ENCODE measurements at places on chromosomes 7 and 10.

DNA sequence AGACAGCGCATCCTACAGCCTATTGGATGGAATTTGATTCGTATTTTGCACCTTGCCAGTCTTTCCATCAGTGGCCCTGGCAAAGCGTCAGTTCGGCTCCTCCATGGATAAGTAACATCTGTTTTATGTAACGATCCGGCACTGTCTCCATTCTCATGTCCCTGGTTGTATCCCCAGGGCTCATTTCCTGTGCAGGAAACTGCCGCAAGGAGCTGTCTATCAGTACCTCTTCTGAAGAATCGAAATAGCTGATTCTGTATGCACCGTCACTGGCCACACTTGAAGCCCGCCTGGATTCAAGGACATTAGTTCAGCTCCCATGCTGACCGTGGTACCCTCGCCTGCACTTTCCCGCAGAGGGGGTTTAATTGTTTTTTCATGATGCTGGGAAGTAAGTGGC, 53.1 kb upstream of the NPS start:
- no peak for DNase-seq

- DNase-seq: no peak
Observed at GRCh38 chr10:93412801-93413200, 69.3 kb downstream of the MYOF start.

GRCh38 chr10:123392182-123392963, 238.2 kb downstream of the BUB3 start:
- no peak for DNase-seq

DNA sequence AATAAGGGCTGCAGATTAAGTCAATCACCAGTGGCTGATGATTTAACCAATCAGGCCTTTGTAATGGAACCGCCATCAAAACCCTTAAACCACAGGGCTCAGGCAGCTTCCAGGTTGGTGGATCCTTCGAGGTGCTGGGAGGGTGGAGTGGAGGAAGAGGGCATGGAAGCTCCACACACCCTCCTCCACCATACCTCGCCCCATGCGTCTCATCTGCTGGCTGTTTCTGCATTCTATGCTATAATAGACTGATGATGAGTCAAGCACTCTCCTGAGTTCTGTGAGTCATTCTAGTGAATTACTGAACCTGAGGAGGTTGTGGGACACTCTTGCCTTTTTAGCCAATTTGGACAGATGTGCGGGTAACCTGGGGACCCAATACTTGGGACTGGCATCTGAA, 43.9 kb downstream of the CHST15 start:
- DNase-seq: no peak

DNA sequence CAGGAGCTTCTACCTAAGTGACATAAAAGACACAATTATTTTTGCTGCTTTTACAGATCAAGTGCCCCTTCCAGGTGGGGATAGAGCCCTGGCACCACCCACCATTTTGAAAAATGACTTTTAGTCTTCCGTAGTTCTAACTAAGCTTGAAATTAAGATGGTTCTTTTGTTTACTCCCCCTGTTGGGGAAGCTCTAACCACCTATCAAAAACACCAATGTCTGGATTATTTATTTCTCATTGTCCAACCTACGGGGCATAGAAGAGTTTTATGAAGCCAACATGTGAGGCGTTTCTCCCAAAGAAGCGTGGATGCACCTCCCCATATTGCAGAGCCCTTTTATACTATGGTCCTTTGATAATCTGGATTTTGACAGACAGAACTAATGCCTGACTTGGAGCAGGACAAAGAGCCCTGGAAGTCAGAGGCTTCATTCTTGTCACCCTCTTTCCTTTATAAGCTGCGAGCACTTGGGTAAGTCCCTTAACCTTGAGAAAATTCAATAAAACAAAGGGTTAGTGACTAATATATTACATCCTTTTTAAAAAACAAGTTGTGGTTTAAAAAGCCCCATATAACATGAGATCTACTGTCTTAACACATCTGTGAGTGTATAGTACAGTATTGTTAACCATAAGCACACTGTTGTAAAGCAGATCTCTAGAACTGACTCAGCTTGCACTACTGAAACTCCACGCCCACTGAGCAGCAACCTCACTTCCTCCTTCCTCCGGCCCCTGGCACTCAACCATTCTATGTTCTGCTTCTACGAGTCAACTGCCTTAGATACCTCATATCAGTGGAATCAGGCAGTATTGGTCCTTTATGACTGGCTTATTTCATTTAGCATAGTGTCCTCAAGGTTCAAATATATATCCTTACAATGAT, 67.5 kb downstream of the ATXN7L1 start:
- DNase-seq: peak; percentile 87

GRCh38 chr7:100157334-100158228, 942 bp downstream of the TRAPPC14 start:
- no peak for DNase-seq

GRCh38 chr10:119620241-119621077, 23.7 kb upstream of the TIAL1 start:
- no peak for DNase-seq

DNA sequence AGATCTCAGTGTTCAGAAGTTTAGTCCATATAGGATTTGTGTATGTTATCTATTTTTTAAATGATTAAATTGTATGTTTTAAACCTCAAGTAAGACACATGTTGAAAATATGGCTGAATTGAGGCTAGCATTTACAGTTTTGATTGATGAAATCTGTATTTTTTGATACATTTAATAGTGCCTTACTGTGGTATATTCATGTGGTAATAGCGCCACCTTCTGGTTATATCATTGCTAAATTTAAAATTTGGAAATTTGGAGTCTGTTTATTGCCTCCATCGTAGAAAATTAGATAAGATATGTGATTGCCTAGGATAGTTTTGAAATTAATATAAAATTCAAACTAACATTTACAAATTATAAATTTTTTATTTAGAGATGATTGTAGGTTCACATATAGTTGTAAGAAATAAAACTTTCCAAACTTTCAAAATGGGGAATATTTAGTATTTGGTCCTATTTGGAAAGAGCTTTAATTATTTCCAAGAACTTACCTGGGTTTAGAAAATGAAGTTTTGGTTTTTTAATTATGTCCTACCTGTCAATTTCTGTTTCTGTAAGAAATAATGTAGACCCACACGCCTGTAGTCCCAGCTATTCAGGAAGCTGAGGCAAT, 19.1 kb upstream of the ARMS2 start:
- DNase-seq: no peak

GRCh38 chr7:31488562-31489203, 25.2 kb upstream of the ITPRID1 start:
- peak; percentile 72 for DNase-seq

- DNase-seq: no peak
Observed at GRCh38 chr10:94062611-94063010, 68.9 kb downstream of the PLCE1 start.

GRCh38 chr7:136326045-136326609, 349.0 kb upstream of the MTPN start:
- DNase-seq: no peak

- DNase-seq: no peak
Observed at GRCh38 chr10:122057841-122058413, 69.0 kb downstream of the TACC2 start.

GRCh38 chr10:73340121-73340520, 18.5 kb downstream of the CFAP70 start:
- DNase-seq: no peak

- DNase-seq: no peak
Observed at GRCh38 chr7:54864663-54865062, 105.7 kb upstream of the SEC61G start.

GRCh38 chr10:58384544-58384998, 639 bp upstream of the TFAM start:
- no peak for DNase-seq

GRCh38 chr10:129277084-129277483, 190.0 kb upstream of the MGMT start:
- no peak for DNase-seq

GRCh38 chr10:9254353-9254752, 1199.9 kb downstream of the GATA3 start:
- no peak for DNase-seq

GRCh38 chr10:75407713-75408508, 6.3 kb upstream of the ZNF503 start:
- no peak for DNase-seq

GRCh38 chr7:41886901-41887311, 184.0 kb upstream of the INHBA start:
- no peak for DNase-seq

DNA sequence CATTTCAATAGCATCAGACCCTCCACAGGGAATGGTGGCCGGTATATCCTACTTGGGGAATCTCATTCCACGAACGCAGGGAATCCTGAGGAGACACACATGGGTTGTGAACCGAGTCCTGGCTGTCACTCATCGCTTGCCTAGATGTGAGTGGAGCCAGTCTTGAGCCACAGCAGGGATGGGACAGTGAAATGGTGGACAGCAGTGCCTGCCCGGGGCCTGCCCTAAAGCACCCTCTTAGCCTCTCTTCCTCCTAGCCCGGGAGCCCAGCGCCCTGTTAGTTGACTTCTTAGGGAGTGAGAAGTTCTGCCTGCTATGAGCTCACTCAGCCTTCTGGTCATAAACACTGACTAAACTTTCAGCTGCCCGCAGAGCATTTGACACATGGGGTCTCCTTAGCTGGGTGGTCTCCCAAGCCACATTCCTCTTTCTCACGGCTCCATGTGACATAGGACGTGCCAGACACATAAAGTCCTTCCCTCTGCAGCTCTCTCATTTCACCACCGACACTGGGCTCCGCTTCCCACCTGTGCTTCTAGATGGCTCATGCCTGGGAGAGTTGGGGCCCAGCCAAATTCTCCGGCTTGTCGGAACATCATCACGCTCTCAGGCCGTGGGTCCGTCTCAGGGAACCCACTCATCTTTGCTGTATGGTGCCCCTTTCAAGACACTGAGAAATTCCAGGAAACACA, 60.9 kb downstream of the TCERG1L start:
- no peak for DNase-seq

GRCh38 chr10:82759050-82759449, 884.1 kb downstream of the NRG3 start:
- no peak for DNase-seq

DNA sequence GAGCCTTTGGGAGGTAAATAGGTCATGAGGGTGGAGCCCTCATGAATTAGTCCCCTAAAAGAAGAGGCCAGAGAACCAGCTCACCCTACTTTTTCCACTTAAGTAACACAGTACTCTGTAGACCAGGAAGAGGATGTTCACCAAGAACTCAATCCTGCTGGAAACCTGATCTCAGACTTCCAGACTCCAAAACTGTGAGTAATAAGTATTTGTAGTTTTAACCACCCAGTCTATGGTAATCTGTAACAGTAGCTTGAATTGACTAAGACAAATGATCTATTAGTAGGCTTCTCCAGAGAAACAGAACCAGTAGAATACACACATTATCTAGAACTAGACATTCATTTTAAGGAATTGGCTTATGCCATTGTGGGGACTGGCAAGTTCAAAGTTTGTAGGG, 51.5 kb downstream of the ANKMY2 start:
- no peak for DNase-seq

DNA sequence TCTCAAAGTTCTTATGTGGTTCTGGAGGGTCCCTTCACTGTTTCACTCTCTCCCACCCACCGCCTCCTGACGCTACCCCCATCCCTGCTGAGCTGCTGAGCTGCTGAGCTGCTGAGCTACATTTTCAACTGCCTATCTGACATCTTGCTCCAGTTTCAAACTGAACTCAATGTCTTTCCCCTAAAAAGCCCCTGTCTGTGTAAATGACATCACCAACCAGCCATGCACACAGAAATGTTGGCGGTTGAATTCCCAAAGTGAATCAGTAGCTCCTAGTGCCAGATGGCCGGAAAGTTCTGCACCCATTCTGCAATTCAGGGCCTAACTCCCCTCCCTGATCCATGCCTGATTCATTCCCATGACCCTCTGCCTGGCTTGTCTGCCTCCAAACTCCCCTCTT, 71.2 kb downstream of the WNT2 start:
- DNase-seq: no peak

GRCh38 chr7:620885-621284, 101.2 kb upstream of the PDGFA start:
- no peak for DNase-seq

DNA sequence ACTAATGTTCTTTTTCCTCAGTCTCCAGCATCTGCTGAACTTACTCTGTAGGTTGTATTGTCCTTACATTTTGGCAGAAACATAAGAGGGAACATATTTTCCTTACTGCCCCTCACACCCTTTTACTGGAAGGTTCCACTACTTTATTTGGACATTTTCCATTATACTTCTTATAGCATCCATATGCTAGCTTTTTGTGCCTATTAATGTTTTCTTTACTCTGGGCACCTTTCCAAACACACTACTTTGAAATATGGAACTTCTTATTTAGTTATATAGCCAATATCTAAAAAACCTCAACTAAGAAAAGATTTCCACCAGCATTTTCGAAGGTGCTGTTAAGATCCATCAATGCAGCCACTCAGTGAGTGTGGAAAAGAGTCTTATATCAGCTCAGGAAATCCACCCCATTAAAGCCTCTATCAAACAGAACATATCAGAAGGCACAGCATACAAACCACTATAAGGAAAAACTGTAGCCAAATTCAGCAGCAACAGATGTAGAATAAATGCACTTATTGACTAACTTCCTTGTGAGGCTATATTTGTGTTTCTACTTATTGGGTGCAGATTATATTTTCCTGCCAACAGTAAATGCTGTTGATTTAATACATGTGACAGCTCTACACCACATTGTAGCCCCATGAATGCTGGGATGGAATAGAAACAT, 272.5 kb upstream of the SEMA3E start:
- no peak for DNase-seq

- no peak for DNase-seq
Observed at GRCh38 chr10:14594878-14595525, 179.7 kb downstream of the FAM107B start.

DNA sequence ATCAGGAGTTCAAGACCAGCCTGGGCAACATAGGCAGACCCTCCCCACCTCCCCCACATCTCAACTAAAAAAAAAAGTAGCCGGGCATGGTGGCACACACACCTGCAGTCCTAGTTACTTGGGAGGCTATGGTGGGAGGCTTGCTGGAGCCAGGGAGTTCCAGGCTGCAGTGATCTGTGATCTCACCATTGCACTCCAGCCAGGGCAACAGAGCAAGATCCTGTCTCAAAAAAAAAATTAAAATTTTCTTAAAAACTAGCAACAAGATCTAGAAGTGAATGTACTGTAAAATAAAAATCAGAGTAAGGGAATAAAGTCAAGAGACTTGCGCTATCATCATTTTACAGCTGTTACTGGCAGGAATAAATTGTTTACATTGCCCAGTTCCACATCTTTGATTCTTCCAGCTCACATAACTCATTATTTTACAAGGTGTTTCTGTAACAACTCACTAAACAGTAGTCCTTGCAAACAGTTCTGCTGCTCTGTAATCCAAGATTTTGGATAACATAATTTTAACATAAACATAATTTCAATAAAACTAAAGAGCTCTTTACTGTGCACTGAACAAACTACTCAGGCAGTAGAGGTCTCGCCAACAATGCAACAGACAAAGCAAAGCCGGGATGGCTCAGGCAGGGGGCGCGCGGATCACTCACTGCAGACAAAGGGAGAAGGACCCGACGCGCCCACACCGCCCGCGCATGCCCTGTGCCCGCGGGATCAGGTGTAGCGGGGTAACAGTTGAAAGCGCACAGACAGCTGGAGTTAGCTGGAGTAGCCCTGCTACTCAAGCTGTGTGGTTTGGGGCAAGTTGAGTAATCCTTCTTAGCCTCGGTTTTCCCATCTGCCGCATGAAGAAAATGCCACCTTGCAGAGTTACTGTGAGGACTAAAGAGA, 73.3 kb upstream of the NFE2L3 start:
- DNase-seq: peak; percentile 87

All from stimulated activated CD8-positive, alpha-beta memory T cell treated with anti-CD3 and anti-CD28 coated beads, Interleukin-4, amount 100 ng/mL, for 48 hours (primary cell).